ENCODE measurements at places on chromosomes 1 and 21.

- no peak for DNase-seq
Observed at GRCh38 chr21:32412162-32413014, at the start of gene EVA1C. EVA1C (plus strand) TSS chr21:32412706; CDS start chr21:32412854, 148 bp downstream.

- DNase-seq, result peak; percentile 20
Observed at GRCh38 chr1:66981679-66982078, 56.9 kb downstream of the MIER1 start.

GRCh38 chr1:224377676-224378006 lies 21.0 kb downstream of the CNIH4 start:
- no peak for DNase-seq

DNA sequence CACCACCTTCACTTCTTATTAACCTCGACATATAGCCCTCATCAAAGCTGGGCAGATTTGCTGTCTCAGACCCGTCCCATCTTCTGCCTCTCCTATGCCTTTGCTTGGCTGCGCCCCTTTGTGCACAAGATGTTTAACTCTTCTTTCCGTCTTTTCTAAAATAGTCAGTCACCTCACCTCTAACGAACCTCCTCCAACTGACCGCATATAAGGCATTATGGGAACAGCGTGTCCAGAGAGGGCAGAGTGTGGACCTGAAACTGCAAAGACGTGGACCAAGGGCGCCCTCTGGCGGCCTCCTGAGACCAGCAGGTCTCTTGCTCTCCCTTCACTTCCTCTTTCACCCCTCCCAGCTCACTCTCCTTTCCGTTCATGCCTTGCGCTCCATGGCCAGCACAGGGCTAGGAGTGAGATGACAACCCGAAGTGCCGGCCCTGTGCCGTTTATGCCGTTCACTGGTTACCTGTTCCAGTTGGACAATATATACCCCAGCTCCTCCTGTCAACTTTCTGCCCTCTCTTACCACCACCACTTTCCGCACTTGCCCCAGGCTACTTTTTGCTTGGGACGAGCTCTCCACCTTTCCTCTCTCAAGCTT lies 2.5 kb upstream of the METTL25B start:
- peak; percentile 67 for DNase-seq

GRCh38 chr1:234388094-234388493 lies 14.8 kb downstream of the COA6 start:
- DNase-seq, result no peak

- no peak for DNase-seq
Observed at GRCh38 chr1:26278303-26278702, 1.6 kb upstream of the SH3BGRL3 start.

DNA sequence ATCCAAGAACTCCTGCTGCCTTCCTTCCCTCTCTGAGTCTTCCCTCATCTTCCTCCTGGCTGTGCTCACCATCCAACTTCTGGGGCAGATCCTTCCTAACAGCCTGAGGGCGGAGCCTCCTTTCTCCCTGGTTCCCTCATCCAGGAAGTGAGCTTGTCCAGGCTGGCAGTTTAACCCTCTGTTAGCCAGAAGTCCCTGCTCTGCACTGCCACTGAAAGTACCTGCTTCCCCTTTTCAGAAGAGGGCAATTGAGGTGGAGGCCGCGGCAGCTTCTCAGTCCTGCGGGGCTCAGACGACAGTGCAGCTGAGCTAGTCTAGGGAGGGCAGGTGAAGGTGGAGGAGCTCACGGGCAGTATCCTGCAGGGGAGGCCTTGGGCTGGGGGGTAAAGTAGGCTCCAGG lies 149.1 kb downstream of the FCRL5 start:
- DNase-seq, result no peak

DNA sequence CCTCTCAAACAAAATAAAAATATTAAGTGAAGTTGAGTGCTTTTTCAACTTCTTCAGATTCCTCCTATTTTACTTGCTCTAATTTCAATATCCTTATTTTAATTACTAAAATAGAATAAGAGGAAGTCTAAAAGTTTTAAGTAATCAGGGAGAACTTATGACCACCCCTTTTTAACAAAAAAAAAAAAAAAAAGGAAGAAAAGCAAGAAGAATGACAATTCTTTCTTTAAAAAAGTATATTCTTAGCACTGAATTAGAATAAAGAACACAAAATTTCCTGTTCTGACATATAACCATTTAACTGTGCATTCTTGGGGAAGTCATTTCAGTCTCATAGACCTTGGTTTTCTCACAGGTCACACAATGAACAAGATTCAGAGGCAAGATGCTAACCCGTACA lies 46.8 kb downstream of the SAMSN1 start:
- no peak for DNase-seq

DNA sequence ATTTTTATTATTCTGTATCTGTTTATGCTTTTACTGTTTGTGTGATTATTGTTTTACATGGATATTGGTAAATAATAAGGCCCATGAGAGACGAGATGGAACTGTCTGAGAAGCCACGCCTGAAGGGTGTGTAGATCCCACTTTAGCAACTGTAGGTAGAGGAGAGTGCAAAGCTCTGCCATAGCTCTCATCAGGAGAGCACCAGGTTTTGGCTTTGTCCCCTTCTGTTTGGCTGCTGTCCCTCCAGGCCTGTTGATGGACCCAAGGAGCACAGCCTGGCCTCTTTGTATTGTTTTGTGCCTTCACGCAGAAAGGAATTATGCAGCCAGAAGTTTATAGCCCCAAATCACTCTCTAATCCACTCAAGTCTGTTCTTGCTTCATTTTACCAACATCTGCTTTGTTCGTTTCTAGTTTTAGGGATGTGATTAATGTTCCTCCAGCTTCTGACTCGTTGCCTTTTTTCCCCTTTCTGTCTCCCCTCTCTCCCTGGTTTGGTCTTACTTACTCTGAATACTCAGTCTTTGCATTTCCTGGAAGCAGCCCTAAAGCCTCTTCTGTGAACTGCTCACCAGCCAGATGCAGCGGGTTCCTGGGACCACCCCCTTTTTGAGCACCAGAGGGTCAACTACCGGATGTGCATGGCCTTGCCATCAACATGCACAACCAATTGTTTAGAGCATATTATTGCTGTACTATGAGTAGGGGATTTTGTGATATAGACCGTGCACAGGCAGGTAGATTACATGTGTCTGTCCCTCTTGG lies 127.3 kb downstream of the HHAT start:
- DNase-seq, result no peak

- no peak for DNase-seq
Observed at GRCh38 chr1:26362331-26362730, 8.4 kb upstream of the CRYBG2 start.

- DNase-seq, result no peak
Observed at GRCh38 chr1:160868141-160868540, 5.5 kb upstream of the CD244 start.

DNA sequence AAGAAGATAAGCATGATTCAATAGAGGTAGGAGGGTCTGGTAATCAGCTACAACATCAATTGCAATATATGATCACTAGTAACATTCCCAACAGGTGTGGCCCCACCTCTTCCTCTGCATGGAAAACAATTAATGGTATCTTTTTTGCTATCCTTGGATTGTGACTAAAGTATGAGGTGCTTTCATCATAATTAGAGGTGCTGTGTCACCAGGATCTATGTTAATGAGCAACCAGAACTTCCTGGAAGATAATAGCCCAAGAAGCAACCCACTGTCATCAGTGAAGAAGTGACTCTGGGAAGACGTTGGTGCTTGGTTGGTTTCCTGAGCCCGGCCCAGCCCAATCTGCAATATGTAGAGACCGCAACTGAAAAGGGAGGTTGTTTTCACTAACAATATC lies 167.2 kb downstream of the SETD4 start:
- no peak for DNase-seq

- DNase-seq, result no peak
Observed at GRCh38 chr1:150555971-150556865, 7.0 kb downstream of the ADAMTSL4 start.

GRCh38 chr21:28776251-28776650 lies 216.4 kb downstream of the LTN1 start:
- no peak for DNase-seq

DNA sequence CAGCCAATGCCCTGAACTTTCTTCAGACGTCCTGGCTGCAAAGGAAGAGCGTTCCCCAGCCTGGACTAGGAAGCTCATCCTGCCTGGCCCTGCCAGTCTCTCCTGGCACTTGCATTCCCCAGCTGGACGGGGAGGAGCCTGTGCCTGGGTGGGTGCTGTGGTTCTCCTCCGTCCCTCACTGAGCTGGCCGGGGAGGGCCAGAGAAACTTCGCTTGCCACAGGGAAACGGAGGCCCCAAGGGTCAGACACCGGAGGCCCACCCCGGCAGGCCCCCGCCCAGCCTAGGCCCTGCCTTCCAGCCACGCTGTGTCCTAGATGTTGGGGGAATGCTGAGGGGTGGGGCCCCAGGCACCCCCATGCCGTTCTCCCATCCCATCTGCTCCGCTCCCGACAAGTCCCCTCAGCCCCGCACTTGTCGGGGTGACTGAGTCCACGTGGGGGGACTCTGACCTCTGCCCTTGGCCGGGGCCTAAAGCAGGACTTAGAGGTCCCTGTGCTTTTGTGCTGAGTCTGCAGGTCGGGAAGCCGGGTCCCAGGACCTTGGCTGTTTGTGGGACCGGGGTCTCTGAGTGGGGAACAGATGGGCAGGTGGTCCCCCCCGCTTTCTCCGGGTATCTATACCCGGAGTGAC lies 4.8 kb downstream of the FTCD start:
- no peak for DNase-seq

- no peak for DNase-seq
Observed at GRCh38 chr1:53524428-53525375, 65.5 kb downstream of the DMRTB1 start.

GRCh38 chr1:204818998-204819397 lies 51.7 kb upstream of the NFASC start:
- no peak for DNase-seq

GRCh38 chr1:100502052-100502792 lies 35.7 kb upstream of the GPR88 start:
- no peak for DNase-seq

DNA sequence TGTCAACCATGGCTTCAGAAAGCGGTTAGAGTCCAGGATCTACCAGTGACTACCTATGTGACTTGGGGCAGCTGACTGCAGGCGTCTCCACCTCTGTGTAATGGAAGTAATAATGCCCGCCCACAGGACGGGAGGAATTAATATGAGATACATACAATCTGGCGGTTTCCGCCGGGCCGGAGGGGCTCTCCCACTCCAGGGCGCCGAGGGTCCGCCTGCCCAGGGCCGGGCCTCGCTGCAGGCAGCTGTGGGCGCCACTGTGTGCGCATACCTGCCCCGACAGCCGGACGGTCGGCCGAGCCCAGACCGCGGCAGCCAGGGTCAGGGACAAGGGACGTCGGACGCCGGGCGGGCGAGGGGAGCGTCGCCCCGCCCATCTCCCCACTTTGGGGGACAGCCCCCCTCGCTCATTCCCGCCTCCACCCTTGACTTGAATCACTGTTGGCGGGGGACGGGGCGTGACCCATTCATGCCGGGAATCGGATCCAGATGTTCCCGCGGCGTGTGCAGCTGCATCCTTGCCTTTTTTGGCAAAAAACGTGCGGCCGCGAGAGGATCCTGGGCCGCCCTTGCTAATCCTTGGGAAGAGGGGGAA lies 6.0 kb upstream of the SF3A3 start:
- DNase-seq, result no peak

DNA sequence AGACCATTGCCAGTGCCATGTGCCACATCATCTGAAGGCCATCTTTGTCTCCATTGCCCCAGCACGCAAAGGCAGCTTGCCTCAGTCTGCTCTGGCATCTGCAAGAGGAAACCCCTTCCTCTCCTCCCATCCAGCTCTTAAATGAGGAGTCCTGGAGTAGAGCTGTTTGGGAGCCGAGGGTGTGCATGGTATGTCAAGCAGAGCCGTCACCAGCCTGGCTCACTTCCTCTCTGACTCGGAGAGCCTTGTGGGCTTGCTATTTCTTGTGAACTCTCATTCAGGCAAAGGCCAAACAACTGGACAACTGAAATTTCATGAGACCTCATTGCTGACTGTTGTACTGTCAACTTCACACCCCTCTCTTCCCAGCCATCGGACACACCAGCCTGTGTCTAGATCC lies 143.9 kb downstream of the SIPA1L2 start:
- no peak for DNase-seq

DNA sequence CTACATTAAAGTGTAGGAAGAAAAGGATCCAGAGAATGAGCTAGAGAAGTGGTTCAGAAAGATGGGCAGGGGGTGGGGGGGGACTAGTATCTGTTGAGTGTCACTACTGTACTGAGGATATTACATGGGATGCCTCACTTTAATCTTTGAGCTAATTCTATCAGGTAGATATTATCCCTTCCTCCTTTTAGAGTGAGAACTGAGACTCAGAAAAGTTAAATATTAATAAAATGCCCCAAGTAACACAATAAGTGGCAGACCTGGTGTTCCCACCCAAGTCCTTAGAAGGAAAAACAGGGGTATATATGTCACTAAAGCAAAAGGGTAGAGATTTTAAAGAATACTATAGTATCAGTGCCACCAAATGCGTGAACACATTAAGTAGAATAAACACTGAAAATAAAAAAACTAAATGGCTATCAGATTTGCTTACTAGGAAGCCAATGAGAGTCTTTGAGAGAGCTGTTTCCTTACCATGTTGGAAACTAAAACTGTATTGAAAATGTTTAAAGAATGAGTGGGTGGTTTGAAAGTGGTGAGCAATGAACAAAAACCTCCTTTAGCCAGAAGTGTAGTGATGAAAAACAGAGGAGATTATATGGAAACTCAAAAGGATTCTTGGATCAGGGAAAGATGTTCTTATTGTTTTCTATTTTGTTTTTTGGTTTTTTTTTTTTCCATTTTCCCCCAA lies 230.8 kb downstream of the BARHL2 start:
- DNase-seq, result no peak

DNA sequence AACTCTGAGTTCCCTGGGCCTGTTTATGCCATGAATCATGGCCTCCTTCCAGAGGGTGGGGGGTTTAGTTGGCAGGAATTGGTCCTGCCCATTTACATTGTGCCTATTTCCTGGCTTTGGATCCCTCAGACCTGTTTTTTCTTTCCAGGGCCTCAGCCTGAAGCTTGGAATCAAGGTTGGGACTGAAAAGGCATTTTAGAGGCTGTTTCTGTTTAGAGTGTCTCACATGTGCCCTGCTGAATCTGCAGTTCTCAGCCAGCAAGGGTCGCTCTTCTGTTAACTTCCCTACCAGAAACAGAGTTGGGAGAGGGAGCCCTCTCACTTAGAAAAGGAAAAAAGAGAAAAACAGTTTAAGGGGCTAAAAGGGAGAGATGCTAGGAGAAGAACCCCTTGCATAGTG lies 191.1 kb downstream of the PTPRC start:
- DNase-seq, result no peak

GRCh38 chr1:87568005-87568404 lies 239.3 kb downstream of the LMO4 start:
- no peak for DNase-seq

DNA sequence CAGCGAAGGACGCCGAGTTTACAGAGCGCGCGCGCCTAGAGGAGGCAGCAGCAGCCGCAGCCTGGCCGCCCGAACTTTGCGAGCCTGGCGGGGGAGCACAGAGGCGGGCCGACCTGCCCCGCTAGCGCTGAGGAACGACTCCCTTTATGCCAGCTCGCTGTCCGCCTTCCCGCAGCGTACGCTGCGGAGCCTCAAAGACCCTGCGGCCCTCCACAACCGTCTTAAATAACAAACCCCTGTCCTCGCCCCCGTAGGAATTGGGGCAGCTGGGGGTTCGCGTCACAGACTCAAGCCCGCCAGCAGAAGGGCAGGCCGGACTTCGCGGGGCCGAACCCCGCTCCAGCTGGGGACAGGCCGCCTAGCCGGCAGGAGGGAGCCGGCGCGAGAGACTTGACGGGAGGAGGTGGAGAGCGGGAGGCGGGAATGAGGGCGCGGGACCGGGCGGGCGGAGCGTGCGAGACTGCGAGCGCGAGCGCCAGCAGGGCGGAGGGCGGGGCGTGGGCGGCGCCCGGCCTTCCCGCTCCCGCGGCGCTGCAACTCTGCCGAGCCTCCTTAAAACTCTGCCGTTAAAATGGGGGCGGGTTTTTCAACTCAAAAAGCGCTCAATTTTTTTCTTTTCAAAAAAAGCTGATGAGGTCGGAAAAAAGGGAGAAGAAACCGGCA lies 1.8 kb upstream of the CDKN2C start:
- peak; percentile 57 for DNase-seq
